ENCODE measurements at places on chromosomes 12 and 14. TPM values are rescaled to one million over a fixed set of nuclear protein-coding genes. Genes with fewer than 3 reads are reported as not detected.

DNA sequence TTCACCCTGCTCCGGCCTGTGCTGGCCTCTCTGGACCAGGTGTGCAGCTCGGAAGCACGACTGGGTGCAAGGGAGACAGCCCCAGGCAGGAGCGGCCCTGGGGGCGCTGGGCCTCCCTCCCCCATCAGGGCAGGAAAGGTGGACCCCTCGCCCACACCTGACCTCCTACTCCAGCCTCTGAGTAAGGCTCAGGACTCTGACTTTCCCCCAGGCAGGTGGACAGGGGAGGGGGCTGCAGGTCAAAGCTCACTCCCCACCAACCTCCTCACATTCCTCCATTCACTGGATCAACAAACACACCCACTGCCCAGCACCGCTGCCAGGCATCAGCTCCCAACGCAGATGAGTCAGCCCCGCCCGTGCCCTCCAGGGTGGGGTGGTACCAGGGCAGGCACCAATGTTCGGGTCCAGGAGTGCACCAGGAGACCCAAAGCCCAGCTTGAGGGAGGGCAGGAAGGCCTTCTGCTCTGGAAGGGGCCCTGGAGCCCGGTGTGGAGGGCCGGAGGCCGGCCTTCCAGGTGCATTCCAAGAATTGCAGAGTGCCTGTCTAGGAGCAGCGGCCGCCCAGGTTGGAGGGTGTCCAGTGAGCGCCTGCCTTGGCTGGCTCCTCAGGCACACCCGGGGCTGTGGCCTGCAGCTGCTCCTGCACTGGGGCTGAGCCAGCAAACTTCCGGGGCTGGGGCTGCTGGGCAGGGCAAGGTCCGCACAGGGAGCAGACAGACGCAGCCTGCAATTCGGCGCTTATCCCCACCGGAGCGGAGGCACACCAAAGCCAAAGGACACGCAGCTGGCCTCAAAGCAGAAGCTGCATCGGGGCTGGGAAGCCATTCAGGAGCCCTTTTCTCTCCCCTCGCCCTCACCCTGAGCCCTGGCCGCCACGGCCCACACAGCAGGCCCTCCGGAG is 1.6 kb upstream of the INF2 start:
- peak; percentile 79 for DNase-seq

DNA sequence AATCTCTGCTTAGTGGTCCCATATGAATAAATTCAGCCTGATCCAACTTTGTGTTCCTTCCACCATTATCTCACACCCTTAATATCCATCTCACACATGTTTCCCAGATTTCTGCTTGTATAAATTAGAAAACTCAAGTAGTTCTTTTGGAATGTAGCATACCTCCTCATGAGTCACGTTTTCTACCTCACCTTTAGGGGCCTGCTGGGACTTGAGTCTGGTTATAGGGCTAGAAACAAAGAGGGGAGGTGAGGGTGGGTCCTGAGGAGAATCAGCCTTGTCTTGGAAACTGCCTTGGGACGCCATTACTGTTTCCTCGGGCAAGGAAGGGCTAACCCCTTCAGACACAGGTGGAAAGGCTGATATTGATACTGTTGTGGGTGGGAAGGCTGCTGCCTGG is 51.1 kb downstream of the EMP1 start:
- no peak for DNase-seq

DNA sequence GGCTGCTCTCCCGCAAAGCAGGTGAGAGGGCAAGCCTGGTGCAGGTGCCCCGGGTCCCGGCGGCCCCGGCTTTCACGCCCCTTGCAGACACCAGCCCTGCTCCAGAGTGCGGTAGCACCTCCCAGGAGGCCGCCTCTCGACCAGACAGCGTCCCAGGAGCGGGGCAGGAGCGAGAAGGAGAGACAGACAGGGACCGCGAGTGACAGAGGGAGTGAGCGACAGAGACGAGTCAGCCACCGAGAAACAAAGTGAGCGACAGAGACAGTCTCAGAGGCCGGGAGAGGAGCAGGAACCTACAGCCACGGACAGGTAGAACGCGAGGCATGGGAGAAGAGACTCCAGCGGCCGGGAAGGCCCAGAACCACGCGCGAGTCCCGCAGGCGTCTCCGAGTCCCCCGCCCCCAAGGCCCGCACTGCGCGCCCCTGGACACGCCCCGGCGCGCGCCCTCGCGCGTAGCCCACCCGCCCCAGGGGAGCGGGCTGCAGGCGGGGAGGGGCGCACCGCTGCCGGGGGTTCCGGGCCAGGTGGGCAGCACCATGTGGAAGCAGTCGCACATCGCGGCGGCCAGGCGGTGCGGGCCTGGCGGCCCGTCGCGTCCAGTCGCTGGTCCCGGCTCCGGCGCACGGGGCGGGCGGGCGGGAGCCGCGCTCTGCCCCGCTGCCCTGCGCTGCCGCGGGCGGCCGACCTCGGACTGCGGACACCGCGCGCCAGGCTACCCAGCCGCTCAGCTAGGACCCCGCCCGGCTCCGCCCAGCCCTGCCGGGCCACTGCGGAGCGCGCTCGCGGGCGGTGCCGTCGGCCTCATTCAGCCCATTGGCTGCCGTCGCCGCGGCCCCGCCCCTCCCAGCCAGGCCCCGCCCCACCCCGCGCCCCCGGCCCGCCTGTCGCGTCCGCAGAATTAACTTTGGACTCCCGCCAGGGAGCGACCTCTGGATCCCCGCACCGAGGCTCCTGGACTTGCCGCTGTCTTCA is at the start of gene AHNAK2:
Gene AHNAK2 (minus strand): TSS at position 694 of the 973 bp plus-strand sequence. CDS start 137 bp downstream, at position 557.
- DNase-seq: peak; percentile 60

The MIP gene
- total RNA-seq: not detected

Measured in ovary (tissue), 10 donors.